ENCODE measurements at places on chromosomes 3 and 15. TPM values are rescaled to one million over a fixed set of nuclear protein-coding genes. Genes with fewer than 3 reads are reported as not detected.

Gene SLC12A8
- total RNA-seq: under 0.01 TPM

Gene CHRM5
- total RNA-seq: 0.20 TPM

Gene CLRN1
- total RNA-seq: not detected

Gene SLC15A2
- 0.20 TPM for total RNA-seq

Gene MINAR1
- 0.44 TPM for total RNA-seq
